NCI-H1092 (cell line): ENCODE measurements at places on chromosomes 2 and 18.

DNA sequence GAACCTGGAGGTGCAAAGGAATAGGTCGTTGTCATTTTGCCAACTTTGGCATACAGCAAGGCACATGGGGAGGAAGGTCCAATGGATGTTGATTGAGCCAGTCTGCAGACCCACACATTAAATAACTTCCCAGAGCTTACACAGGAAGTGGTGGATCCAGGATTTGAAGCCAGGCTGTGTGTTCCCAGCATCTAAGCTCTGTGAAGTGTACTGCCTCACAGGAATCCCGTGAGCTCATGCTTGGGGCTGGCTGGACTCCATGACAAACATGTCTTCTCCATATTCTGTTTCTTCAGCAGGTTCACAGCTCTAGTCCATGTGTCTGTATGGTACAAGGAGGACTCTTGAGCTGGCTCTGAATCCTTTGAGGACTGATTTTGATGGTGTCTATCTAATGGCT is 63.9 kb downstream of the KLHL29 start:
- no peak for DNase-seq

- no peak for DNase-seq
Measured at GRCh38 chr2:120762341-120763061, 26.8 kb downstream of the GLI2 start.

DNA sequence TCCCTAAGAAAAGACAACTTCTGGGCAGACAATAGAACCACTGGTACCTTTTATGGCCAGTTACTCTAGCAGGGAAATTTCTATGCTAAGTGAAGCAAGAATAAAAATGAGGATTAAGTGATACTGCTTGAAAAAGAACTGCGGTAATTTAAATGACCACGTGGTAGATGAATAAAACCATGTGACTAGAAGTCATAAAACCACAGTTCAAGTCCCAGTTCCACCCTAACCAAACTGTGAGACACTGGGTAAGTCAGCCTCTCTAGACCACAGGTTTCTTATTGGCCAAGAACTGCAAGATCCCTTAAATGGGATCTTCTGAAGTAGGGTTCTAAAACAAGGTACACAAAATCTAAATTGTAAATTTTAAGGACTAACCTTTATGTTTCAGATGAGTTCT is 12.7 kb downstream of the TMEM237 start:
- DNase-seq, result no peak

GRCh38 chr2:121828281-121828731 is 72.9 kb downstream of the TSN start:
- no peak for DNase-seq

GRCh38 chr2:219661197-219661954 is 33.9 kb downstream of the SLC4A3 start:
- no peak for DNase-seq

- no peak for DNase-seq
Measured at GRCh38 chr18:23920054-23920453, 94.5 kb upstream of the TTC39C start.
